ENCODE measurements at places on chromosomes 3 and 15. TPM values are rescaled to one million over a fixed set of nuclear protein-coding genes. Genes with fewer than 3 reads are reported as not detected.

GRCh38 chr3:58403513-58404109, 30.0 kb downstream of the PDHB start:
- no peak for DNase-seq

The GOLGA8M gene
- polyA plus RNA-seq: 2.7 TPM

DNA sequence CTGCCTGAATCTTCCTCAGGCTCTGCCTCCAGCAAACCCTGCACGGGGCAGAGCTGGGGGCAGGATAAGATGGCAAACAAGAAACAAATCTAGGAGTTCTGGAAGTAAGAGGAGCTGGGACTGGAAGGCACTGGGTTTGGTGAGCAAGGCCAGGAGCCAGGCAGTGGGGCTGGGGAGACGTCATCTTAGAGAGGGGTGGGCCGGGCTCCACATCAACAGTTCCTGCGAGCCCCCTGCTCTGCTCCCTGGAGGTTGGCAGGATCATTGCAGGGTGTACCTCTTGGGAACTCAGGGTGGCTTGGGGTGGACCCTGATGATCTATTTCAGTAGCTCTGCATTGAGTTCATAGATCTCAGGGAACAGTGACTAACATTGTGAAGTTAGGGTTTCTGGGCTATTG, 87.3 kb upstream of the PRR23E start:
- no peak for DNase-seq

GRCh38 chr15:48671103-48672022, 25.9 kb upstream of the FBN1 start:
- no peak for DNase-seq

The SERINC4 gene
- polyA plus RNA-seq: not detected

The GABRR3 gene
- polyA plus RNA-seq: 0.04 TPM

GRCh38 chr3:128381609-128382008, 85.1 kb downstream of the DNAJB8 start:
- no peak for DNase-seq

GRCh38 chr3:100400419-100400779, 490 bp downstream of the TOMM70 start:
- DNase-seq: no peak

The FRMD5 gene
- 1.0 TPM for polyA plus RNA-seq

DNA sequence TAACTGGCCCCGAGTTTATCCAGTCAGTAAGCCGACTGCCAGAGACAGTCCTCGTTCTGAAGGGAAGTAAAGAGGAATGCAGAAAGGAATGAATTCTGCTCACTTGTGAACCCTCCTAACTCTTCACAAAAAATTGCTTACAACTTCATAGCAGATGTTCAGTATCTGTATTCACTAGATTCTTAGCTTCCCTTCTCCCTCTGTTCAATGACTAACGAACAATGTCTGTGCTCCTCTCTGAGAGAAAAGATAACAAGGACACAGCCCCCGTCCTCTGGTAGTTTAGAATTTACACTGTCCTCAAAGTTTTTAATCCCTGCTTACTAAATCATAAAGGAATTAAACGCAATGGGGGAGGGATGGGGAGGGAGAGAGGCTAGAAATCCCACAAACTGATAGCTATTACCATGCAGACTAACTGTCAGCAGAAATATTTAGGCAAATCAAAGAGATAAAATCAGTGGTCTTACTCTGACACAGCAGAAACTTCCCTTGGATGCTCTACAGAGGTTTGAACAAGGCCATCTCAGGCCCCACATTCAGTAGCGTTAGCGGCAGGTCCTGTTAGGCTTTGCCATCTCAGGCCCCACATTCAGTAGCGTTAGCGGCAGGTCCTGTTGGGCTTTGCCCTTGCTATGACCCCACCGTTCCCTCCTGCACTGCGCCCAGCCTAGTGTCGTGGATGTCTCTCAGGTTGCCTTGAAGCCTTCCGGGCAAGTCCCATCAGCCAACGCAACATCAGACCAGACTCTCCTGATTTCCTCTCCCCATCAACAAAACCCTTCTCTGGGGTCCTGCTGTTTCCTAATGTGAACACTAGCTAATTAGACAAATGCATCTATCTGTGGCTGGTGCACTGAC, 23.4 kb downstream of the NRROS start:
- DNase-seq: no peak

GRCh38 chr3:129702934-129703712, 96.6 kb upstream of the PLXND1 start:
- no peak for DNase-seq

The GP9 gene
- polyA plus RNA-seq: 0.97 TPM

The DCBLD2 gene
- polyA plus RNA-seq: 54.0 TPM

DNA sequence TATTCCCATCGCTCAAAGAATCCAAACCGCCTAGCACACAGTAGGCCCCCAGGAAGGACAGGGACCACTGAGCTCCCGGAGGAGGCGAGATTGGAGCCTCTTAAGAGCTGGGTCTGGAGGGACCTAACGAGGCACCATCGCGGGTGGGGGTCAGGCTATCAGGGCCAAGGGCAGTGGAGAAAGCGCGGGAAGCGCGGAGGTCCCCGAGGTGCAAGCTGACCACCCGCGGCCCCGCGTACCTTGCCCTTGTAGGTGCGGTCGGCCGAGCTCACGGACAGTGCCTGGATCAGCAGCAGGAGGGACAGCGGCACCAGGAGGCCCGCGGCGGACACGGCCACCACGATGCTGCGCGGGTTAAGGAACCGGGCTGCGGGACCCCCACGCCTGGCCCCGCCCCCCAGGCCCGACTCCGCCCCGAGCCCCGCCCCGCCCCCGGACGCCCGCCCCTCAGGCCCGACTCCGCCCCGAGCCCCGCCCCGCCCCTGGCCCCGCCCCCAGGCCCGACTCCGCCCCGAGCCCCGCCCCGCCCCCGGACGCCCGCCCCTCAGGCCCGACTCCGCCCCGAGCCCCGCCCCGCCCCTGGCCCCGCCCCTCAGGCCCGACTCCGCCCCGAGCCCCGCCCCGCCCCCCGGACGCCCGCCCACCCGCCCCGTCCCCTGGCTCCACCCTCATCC, 3.9 kb downstream of the ZDHHC19 start:
- no peak for DNase-seq

The PTH1R gene
- 157 TPM for polyA plus RNA-seq

- no peak for DNase-seq
Measured at GRCh38 chr3:141796081-141796888, 33.1 kb downstream of the GRK7 start.

The BFSP2 gene
- polyA plus RNA-seq: 0.33 TPM

GRCh38 chr3:33438284-33438668, 1.9 kb downstream of the UBP1 start:
- no peak for DNase-seq

- DNase-seq: no peak
Measured at GRCh38 chr3:32313723-32314473, 75.4 kb downstream of the CMTM8 start.

GRCh38 chr3:157067114-157067513, 92.8 kb downstream of the CCNL1 start:
- DNase-seq: no peak

The MORC1 gene
- 0.79 TPM for polyA plus RNA-seq

- no peak for DNase-seq
Measured at GRCh38 chr3:10416730-10417300, 88.6 kb downstream of the ATP2B2 start.

All from right renal pelvis (tissue), 4 donors.